Activated CD4-positive, CD25-positive, alpha-beta regulatory T cell treated with anti-CD3 and anti-CD28 coated beads, Interleukin-2, amount 50 U/mL, for 72 hours (primary cell): ENCODE measurements at places on chromosomes 3 and 15.

- no peak for DNase-seq
Measured at GRCh38 chr3:78970656-78971055, 797.1 kb downstream of the ROBO1 start.

DNA sequence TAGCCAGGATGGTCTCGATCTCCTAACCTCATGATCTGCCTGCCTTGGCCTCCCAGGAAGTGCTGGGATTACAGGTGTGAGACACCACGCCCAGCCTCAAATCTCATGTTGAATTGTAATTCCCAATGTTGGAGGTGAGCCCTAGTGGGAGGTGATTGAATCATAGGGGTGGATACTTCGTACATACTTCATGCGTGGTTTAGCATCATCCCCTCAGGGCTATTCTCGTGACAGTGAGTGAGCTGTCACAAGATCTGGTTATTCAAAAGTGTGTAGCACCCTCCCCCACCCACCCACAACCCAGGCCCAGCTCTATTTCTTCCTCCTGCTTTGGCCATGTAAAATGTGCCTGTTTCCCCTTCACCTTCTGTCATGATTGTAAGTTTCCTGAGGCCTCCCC, 236.9 kb upstream of the IL12A start:
- DNase-seq = no peak

- no peak for DNase-seq
Measured at GRCh38 chr3:72559385-72559784, 288.9 kb downstream of the SHQ1 start.

DNA sequence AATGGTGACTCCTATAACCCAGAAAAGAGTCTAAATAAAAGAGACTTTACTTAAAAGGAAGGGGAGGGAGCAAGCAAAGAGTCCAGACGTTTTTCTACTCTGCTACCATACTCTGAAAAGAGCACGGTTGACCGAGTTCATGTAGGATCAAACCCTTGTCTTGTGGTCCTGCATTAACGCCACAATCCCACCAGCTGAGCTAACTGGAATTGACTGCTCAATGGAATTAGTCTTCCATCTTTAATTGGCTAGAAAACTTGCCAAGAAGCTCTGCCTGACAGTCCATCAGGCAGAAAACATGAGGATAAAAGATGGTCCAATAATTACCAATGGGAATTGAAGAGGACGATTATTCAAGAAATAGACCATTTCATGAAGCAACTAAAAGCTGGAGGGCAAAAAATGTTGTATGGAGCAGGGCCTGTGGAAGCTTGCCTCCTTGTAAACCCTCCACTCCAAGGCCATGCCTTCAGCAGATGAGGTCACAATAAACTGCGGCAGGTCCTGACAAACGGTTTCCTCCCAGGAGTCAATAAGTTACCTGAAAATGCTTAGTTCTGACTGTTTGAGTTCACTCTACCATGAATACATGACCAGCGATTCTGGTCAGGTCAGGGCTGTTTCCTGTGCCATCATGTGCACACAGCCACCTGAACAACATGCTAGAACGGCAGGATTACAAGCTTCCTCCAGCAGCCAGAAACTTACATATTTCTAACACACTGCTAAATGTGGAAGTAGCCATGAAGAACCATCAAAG, 35.6 kb upstream of the ARHGEF3 start:
- no peak for DNase-seq

GRCh38 chr3:72538070-72538745, 310.0 kb downstream of the SHQ1 start:
- DNase-seq = no peak

GRCh38 chr15:83283813-83284558, 478 bp downstream of the BNC1 start:
- no peak for DNase-seq

GRCh38 chr3:193271101-193271840, 30.2 kb downstream of the PLAAT1 start:
- no peak for DNase-seq

GRCh38 chr3:161737171-161737570, 240.6 kb downstream of the OTOL1 start:
- no peak for DNase-seq

DNA sequence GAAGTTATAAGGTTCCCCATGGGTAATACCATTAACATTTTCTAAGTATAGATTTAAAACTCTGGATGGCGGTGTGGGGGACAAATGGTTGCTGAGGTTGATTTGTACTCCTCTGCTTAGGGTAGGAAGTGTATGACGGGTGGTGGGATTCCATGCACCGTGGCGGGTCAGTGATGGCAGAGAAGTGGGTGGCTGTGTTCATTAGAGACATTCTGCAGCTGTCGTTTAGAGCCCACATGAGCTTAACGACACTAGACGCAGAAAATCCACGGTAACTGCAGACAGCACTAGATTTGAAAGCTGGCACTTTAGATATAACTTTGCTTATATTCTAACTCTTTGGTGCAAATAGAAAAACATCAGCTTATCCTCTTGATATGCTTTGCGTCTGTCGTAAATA, 37.5 kb downstream of the SGO1 start:
- DNase-seq = no peak

DNA sequence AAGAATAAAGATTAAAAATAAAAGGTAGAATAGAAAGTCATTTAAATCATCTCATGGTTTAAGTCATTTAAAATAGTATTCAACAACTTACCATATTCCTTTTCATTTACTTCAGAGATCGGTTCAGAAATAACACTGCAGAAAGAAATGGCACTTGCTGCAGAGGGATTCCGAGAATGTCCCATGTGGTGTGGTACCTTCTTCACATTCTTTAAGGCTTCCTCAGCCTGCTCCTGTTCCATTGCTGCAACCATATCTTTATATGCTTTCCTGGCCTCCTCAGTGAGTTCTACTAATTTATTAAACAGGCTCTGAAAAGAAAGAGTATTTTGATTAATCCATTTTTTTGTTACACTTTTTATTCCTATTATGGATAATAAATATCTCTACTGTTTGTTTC, 32.6 kb upstream of the SHC4 start:
- DNase-seq = no peak

GRCh38 chr15:77085297-77085696, 14.4 kb upstream of the TSPAN3 start:
- DNase-seq = no peak

DNA sequence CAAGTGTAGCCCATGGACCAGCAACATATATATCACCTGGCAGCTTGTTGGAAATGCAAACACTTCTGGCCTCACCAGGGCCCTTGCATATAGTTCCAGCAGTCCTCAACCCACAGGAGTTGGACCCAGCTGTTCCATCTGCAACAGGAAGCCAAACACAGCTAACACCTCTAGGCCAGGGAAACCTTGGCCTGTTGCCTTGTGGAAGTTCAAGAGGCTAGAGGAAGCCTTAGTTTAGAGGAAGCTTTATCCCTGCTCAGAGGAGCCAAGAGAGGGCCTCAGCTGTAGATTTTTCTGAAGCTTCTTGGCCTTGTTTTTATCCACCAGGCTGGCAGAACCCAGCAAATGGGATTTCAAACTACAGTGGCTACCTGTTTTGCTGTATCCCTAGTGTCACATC, 11.4 kb downstream of the FHIT start:
- DNase-seq = no peak

DNA sequence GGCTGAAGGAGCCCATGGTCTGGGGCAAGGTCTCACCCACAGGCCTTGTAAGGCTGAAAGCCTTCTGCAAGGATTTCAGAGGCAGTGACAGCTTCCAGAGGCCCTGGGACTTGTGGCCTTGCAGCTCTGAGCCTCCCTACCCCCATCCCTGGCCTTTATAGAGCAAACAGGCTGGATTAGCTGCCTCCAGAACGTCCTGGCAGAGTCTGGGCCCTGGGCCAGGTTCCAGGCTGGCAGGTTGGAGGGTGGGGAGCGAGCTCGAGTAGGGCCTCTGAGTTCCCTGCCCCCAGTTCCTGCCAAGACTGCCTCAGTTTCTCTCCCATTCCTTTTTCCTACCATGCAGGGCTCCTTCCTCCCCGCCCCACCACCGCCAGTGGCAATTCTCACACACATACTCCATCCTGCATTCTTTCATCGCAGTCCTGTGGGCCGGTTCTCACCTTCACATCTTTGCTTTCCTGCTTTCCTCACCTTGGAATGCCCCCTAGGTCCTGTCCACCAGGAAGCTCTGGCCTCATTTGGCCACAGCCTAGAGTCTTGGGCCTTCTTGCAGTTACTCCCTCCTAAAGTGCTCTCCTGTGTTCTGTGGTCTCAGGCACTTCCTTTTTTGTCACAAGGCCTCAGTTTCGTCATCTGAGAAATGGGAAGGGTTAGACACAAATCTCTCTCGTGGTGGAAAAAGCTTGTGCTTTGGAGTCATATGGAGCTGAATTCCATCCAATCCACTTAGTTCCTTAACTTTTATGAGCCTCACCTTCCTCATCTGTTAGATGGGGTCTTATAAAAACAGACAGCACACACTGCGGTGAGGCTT, 2.7 kb downstream of the LMAN1L start:
- DNase-seq = no peak

GRCh38 chr3:42505128-42505848, 2.8 kb downstream of the VIPR1 start:
- DNase-seq = peak; percentile 24

DNA sequence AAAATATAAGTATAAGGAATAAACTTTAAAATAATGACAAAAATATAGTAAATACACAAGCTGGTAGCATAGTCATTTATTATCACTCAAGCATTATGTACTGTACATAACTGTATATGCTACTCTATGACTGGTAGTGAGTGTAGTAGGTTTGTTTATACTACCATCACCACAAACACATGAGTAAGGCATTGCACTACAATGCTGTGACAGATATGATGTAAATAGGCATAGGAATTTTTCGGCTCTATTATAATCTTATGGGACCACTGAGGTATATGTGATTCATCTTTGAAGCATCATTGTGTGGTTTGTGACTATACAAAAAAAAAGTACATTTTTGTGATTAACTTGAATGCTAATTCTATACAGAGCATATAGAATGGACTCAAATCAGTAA, 35.3 kb upstream of the FBN1 start:
- no peak for DNase-seq

- no peak for DNase-seq
Measured at GRCh38 chr3:14689247-14689980, 14.5 kb downstream of the C3orf20 start.

DNA sequence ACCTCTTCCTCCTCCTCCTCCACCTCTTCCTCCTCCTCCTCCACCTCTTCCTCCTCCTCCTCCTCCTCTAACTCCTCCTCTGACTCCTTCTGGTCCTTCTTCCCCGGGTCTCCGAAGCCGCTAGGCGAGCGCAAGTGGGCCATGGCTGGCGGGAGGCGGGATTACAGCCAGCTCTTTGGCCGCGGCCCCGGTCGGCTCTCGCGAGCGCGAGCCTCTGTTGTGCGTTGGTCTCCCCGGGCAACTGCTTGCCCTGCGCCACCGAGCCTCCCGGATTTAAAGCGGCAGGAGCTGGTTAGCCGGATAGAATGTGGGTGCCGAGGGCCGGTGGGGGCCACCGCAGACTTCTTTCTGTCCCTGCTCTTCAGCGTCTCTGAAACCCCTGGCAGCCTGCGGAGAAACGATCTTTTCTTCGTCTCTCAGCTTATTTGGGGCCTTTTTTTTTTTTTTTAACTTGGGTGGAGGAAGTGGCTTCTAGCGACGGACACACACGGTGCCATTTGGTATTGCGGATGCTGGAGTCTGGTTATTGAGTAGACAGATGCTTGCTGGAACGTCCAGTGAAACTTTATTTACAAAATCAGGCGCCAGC, at the start of gene ERICH6:
TSS of gene ERICH6 (minus strand) at position 165 of the 589 bp plus-strand sequence. CDS start at position 143, 22 bp downstream.
- DNase-seq = peak; percentile 84

DNA sequence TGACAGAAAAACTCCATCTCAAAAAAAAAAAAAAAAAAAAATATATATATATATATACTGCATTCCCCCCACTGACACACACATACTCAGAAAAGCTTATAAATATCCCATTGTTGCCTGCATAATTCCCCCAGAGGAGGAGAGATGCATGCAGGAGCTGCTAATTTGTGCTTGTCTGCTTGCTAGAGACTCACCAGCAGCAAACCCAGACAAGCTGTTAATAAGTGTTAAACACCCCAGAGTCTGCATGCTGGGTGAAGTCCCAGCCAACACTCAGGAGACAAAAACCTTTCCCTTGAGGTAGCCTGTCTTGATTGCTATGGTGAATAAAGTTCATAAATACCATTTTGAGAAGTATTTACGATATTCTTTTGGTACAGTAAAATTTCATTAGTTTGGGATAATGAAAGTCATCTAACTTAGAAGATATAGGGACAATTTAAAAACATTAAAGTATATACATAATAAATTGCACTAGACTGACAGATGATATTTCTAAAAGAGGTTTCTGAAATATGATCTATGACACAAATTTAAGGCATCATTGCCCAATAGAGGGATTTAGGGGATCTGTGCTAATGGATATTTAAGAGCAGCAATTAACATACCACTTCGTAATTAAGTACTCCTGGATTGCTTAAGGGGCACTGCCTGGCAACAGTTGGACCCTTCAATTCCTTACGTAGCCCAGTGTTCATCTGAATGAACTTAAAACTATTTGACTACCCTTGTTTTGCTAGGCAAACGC, 400.0 kb upstream of the C2CD4B start:
- no peak for DNase-seq

DNA sequence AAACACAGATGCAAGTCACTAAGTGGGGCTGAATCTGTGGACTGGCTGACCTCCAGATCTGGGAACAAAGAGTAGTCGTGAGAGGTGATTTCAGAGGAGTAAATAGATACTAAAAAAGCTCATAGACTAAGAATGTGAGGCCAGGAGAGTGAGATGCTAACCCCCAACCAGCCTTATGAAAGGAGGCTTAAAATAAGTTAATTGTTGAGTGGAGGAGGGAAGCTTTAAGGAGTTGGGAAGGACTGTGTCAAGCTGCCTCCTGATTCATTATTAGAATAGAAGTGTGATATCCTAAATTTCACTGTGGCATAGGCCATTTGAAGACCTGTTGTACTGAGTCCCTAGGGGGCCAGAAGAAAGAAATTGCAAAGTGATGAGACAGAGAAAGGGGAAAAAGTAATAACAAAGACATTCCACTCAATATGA, 107.6 kb downstream of the RBPMS2 start:
- DNase-seq = no peak

GRCh38 chr3:46399098-46399497, 7.8 kb downstream of the CCR5AS start:
- DNase-seq = no peak

- DNase-seq = no peak
Measured at GRCh38 chr15:92324101-92324963, 69.3 kb upstream of the ST8SIA2 start.
